Aorta (tissue), 5 donors: ENCODE measurements at places on chromosomes 5 and 9. TPM values are rescaled to one million over a fixed set of nuclear protein-coding genes. Genes with fewer than 3 reads are reported as not detected.

GRCh38 chr5:89246252-89246651, 363.3 kb upstream of the MEF2C start:
- DNase-seq, result no peak
- no peaks in the 10 kb centered on the region for H3K4me1 ChIP-seq
- no peak overlapping the region for H3K4me3 ChIP-seq
- no peaks in the 10 kb centered on the region for H3K27me3 ChIP-seq
- H3K36me3 ChIP-seq, result no peaks in the 10 kb centered on the region
- no peak overlapping the region for H3K27ac ChIP-seq

FAM153A gene
- 1.0 TPM for total RNA-seq

- no peak overlapping the region for H3K4me3 ChIP-seq
- H3K36me3 ChIP-seq, result no peaks in the 10 kb centered on the region
- H3K4me1 ChIP-seq, result no peaks in the 10 kb centered on the region
- no peak for DNase-seq
- H3K27ac ChIP-seq, result no peak overlapping the region
Observed at GRCh38 chr5:23033864-23034263, 180.7 kb upstream of the CDH12 start.

DNA sequence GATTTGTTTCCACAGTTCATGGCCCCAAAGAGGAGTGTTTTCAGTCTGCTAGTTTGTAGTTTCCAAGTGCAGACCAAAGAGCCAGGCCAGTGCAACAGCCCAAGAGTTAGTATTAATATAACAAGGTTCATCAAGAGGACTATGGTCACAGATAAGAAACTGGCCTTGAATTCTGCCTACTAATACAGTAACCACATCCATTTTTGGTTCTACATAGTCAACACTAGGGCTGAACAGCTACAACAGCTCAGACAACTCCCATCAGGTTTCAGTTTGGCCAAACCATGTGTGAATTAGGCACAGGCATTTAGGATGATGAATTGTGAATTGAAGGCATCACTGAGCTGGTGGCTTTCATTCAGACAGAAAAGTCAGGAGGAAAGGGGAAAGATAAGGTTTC, 13.8 kb upstream of the UBQLN1 start:
- no peak for DNase-seq
- no peaks in the 10 kb centered on the region for H3K27me3 ChIP-seq
- H3K4me1 ChIP-seq, result no peaks in the 10 kb centered on the region
- no peaks in the 10 kb centered on the region for H3K36me3 ChIP-seq
- no peak overlapping the region for H3K27ac ChIP-seq

GRCh38 chr9:21053851-21054250, 22.4 kb upstream of the HACD4 start:
- no peaks in the 10 kb centered on the region for H3K4me1 ChIP-seq
- H3K4me3 ChIP-seq, result no peak overlapping the region
- no peak overlapping the region for H3K27ac ChIP-seq
- H3K27me3 ChIP-seq, result no peaks in the 10 kb centered on the region

- H3K4me3 ChIP-seq, result no peak overlapping the region
- H3K27ac ChIP-seq, result peak overlapping the region; percentile 97
- H3K4me1 ChIP-seq, result peaks cover 4% of the 10 kb centered on the region
- H3K27me3 ChIP-seq, result no peaks in the 10 kb centered on the region
Observed at GRCh38 chr5:148969291-148969690, 93.6 kb downstream of the SH3TC2 start.

DNA sequence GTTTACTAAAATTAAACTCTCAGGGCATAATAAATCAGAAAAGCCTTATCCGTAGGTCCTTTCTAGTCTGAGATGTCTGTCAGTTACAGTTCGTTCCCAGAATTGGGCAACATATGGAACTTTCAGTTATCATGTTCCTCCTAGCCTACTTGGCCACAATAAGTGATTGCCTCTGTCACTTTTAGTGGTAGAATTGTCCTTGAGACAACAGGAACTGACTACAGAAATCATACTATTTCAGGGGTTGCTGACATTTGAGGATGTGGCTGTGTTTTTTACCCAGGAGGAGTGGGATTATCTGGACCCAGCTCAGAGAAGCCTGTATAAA, 956 bp downstream of the ZNF189 start:
- H3K27me3 ChIP-seq, result no peaks in the 10 kb centered on the region
- H3K36me3 ChIP-seq, result peaks cover 4% of the 10 kb centered on the region
- H3K4me1 ChIP-seq, result peaks cover 4% of the 10 kb centered on the region

- H3K4me3 ChIP-seq, result no peak overlapping the region
- no peaks in the 10 kb centered on the region for H3K27me3 ChIP-seq
- H3K4me1 ChIP-seq, result no peaks in the 10 kb centered on the region
- no peaks in the 10 kb centered on the region for H3K36me3 ChIP-seq
- H3K27ac ChIP-seq, result no peak overlapping the region
- no peak for DNase-seq
Observed at GRCh38 chr5:125189531-125189941, 443.1 kb upstream of the ZNF608 start.

LHX3 gene
- not detected for total RNA-seq

GRCh38 chr5:178994580-178995340, at the start of gene GRM6:
TSS of gene GRM6 (minus strand) at chr5:178995320. CDS start at chr5:178994944, 376 bp downstream.
- H3K4me1 ChIP-seq, result no peaks in the 10 kb centered on the region
- H3K27ac ChIP-seq, result no peak within 1 kb of the TSS
- H3K36me3 ChIP-seq, result no peaks in the 10 kb centered on the region

GRCh38 chr9:121331992-121332685, 37.9 kb downstream of the STOM start:
- DNase-seq, result peak; percentile 54
- H3K36me3 ChIP-seq, result peaks cover 23% of the 10 kb centered on the region
- no peaks in the 10 kb centered on the region for H3K27me3 ChIP-seq
- peak overlapping the region; percentile 84 for H3K27ac ChIP-seq
- no peak overlapping the region for H3K4me3 ChIP-seq
- H3K4me1 ChIP-seq, result no peaks in the 10 kb centered on the region

- H3K27me3 ChIP-seq, result no peaks in the 10 kb centered on the region
- no peaks in the 10 kb centered on the region for H3K36me3 ChIP-seq
- no peak overlapping the region for H3K27ac ChIP-seq
- no peak for DNase-seq
- H3K4me3 ChIP-seq, result no peak overlapping the region
Observed at GRCh38 chr9:2872250-2872930, 28.5 kb upstream of the PUM3 start.

- H3K27ac ChIP-seq, result no peak overlapping the region
- H3K27me3 ChIP-seq, result no peaks in the 10 kb centered on the region
- H3K4me1 ChIP-seq, result no peaks in the 10 kb centered on the region
- peak; percentile 63 for DNase-seq
- no peak overlapping the region for H3K4me3 ChIP-seq
Observed at GRCh38 chr5:3392306-3392939, 203.2 kb upstream of the IRX1 start.

DNA sequence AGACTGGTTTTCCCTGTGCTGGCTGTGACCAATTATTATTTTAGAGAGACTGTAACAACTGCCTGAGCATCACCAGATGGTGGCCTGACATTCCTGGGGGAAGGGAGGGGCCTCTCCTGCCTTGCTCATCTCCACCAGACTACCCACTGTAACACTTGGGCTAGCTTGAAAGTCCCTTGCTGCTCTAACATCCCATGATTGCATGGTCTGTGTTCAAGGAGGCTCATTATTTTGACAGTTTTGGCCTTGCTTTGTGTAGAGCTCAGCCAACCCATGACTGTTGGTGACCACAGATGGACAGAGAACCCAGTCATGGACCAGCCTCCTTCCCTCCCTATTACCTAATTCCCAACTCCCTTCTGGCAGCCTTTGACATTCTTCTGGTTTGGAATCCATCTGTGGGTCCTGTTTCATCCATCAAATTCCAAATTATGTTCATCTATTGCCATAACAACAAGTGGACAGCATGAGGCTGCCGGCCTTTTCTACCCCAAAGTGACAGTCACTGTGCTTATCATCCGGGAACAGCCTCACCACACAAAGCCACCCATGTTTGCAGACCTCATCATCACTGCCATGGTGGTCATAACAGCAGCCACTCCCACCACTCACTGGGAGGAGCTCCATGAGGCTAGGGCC, 49.0 kb upstream of the ICE1 start:
- no peak for DNase-seq
- no peaks in the 10 kb centered on the region for H3K27me3 ChIP-seq
- H3K4me3 ChIP-seq, result no peak overlapping the region
- H3K27ac ChIP-seq, result no peak overlapping the region
- no peaks in the 10 kb centered on the region for H3K4me1 ChIP-seq

GRCh38 chr5:34699155-34700077, 43.3 kb downstream of the RAI14 start:
- H3K27me3 ChIP-seq, result no peaks in the 10 kb centered on the region
- no peak for DNase-seq
- peak overlapping the region; percentile 22 for H3K27ac ChIP-seq
- peaks cover 2% of the 10 kb centered on the region for H3K4me1 ChIP-seq

- no peak overlapping the region for H3K4me3 ChIP-seq
- H3K4me1 ChIP-seq, result no peaks in the 10 kb centered on the region
- no peak for DNase-seq
- H3K27ac ChIP-seq, result no peak overlapping the region
- H3K36me3 ChIP-seq, result no peaks in the 10 kb centered on the region
Observed at GRCh38 chr9:6459718-6460117, 46.7 kb downstream of the UHRF2 start.

DNA sequence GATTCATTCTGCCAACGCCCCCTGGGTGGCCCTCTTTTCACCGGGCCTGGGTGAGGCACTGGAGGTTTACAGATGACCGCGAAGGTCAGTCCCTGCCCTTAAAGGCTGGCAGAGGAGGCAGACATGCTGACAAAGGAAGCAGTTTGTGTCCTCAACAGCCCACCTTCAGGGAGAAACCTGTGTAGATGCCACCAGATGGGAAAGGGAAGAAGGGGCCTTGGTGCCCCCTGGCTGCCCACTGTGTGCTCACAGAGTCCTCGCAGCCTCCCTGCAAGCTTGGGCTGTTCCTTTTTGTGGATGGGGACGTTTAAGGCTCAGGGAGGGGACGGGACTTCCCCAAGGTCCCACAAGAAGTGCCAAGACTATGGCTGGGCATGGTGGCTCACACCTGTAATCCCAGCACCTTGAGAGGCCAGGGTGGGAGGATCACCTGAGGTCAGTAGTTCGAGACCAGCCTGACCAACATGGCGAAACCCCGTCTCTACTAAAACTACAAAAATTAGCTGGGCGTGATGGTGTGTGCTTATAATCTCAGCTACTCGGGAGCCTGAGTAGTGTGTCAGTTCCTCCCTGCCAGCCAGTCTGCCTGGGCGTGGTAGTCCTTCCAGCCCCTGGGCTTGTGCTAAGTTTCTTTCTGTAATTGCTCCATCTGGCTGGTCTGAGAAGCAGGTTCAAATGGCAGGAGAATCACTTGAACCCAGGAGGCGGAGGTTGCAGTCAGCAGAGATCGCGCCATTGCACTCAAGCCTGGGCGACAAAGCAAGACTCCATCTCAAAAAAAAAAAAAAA, 36.2 kb downstream of the NEK6 start:
- H3K4me3 ChIP-seq, result no peak overlapping the region
- H3K27me3 ChIP-seq, result no peaks in the 10 kb centered on the region
- no peaks in the 10 kb centered on the region for H3K36me3 ChIP-seq
- no peak overlapping the region for H3K27ac ChIP-seq
- peaks cover 3% of the 10 kb centered on the region for H3K4me1 ChIP-seq

CDH9 gene
- not detected for total RNA-seq

NR5A1 gene
- not detected for total RNA-seq

DNA sequence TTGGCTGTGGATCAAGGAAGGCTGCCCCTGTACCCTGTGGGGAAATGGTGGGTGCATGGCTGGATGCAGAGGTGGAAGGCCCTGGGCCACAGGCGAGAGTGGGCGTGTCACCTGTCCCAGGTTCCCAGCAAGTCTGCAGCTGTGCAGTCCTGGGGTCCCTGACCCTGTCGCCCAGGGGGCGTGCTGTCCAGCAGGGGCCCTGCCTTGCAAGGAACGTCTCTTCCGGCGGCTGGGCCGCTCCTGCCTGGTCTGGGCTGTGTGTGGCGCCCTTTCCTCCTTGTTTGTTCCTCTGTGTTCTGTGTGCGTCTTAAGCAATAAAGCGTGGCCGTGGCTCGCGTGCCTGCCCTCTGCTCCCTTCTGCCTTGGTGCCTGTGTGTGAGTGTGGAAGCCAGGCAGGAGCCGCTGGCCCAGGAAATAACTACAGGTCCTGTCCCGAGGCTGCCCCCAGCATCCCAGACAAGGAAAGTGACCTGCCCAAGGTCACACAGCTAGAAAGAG, 8.4 kb downstream of the SLC2A6 start:
- H3K27me3 ChIP-seq, result no peaks in the 10 kb centered on the region
- no peak overlapping the region for H3K27ac ChIP-seq
- H3K4me3 ChIP-seq, result no peak overlapping the region
- H3K4me1 ChIP-seq, result no peaks in the 10 kb centered on the region

- H3K36me3 ChIP-seq, result no peaks in the 10 kb centered on the region
- H3K4me1 ChIP-seq, result no peaks in the 10 kb centered on the region
- no peak overlapping the region for H3K27ac ChIP-seq
- no peaks in the 10 kb centered on the region for H3K27me3 ChIP-seq
- no peak overlapping the region for H3K4me3 ChIP-seq
- no peak for DNase-seq
Observed at GRCh38 chr9:91900055-91900796, 49.8 kb downstream of the ROR2 start.

GRCh38 chr5:82641331-82642003, 363.3 kb upstream of the RPS23 start:
- H3K4me1 ChIP-seq, result peaks cover 10% of the 10 kb centered on the region
- H3K27me3 ChIP-seq, result no peaks in the 10 kb centered on the region
- H3K4me3 ChIP-seq, result no peak overlapping the region

PFN3 gene
- total RNA-seq, result not detected

DNA sequence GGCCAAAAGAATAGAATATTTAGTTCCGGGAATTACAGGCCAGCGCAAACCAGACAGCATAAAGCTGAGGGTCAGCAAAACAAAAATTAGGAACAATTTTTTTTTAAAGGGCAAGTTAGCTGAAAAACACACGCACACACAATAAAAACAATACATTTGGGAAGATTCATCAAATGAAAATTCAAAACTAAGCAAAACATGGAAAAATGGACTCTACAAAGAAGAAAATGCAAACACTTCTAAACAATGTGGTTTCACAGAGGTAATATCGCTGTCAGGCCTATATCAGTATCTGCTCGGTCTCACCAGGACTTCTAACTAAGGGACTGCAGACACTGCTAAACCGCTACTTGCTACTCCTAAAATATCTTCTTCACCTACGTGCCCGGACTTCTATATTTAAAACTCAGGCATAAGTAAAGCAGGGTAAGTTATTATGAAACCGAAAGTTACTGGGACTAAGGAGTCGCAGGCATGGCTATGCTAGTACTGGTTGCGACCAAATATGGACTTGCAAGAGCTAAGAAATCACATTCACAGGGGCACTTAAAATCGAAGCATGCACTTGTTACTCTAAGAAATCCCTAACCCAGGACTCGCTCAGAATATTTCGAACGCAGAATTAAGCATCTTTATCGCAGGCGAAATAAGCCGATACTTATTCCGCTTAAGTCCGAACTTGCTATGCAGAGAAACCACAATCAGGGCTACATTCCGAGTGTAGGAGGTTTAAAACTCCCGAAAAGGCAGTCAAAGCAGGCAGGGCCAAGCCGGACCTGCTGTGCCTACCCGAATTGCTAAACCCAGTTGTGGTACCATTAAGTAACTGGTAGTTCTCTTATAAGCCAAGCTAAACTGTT, 2.3 kb downstream of the ANXA2R start:
- no peaks in the 10 kb centered on the region for H3K4me1 ChIP-seq
- H3K4me3 ChIP-seq, result no peak overlapping the region
- H3K27me3 ChIP-seq, result no peaks in the 10 kb centered on the region
- no peak for DNase-seq
- no peaks in the 10 kb centered on the region for H3K36me3 ChIP-seq
- H3K27ac ChIP-seq, result no peak overlapping the region
